Right renal pelvis (tissue), 4 donors: ENCODE measurements at places on chromosomes 6 and 20. TPM values are rescaled to one million over a fixed set of nuclear protein-coding genes. Genes with fewer than 3 reads are reported as not detected.

GRCh38 chr20:24761220-24762065 is 187.6 kb upstream of the CST7 start:
- no peak for DNase-seq

- no peak for DNase-seq
Measured at GRCh38 chr6:99195986-99196655, 153.4 kb downstream of the FAXC start.

DNA sequence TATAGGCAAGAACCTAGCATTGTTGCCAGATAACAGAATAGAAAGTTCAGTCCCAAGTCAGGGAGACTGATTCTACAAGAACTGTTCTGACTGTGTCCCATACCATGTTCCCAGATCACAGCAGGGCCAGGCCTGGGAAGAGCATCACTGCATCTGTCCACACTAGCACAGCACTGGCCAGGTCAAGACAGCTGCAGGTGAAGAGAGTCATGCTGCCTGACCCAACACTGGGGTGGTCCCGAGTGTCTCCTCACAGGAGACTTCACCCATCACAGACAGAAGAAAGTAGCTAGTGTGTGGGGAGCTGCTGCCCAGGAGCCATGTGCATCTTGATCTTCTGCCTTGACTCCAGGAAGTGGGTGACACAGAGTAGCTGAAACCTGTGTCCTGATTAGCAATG is 1.3 kb upstream of the CST9L start:
- no peak for DNase-seq

- no peak for DNase-seq
Measured at GRCh38 chr6:104688283-104688969, 171.3 kb downstream of the HACE1 start.

DNA sequence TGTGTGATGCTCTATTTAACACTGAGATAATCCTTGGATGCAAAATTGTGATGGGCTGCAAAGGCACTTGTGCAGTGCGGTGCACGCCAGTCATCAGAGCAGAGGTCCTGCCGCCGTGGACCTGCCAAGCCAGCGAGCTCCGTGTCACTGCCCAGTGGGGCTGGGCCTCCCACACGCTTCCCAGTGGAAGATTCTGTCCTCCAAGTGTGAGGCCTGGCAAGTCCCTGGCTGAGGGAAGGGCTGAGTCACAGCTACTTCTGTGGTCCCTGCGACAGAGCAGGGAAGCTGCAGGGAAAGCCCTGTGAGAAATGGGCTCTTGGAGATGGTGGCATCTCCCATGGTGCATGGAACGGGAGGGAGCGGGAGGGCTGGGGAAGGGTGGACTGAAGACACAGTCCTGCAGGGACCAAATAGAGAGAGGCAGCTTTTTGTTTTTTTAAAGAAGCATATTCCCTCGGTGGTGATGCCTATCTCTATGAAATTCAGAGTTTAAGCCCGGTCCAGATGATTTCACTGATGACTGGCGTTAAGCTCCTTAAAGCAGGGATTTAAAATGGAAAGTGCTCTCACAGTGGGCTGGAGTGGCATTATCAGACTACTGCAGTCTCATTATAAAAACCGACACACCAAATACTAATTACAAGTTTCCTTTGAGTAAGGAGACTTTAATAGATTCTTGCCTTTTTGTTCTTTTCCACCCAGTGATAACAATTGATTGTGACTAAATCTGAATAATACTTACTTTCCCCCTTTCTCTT is 413.7 kb downstream of the QKI start:
- no peak for DNase-seq

DNA sequence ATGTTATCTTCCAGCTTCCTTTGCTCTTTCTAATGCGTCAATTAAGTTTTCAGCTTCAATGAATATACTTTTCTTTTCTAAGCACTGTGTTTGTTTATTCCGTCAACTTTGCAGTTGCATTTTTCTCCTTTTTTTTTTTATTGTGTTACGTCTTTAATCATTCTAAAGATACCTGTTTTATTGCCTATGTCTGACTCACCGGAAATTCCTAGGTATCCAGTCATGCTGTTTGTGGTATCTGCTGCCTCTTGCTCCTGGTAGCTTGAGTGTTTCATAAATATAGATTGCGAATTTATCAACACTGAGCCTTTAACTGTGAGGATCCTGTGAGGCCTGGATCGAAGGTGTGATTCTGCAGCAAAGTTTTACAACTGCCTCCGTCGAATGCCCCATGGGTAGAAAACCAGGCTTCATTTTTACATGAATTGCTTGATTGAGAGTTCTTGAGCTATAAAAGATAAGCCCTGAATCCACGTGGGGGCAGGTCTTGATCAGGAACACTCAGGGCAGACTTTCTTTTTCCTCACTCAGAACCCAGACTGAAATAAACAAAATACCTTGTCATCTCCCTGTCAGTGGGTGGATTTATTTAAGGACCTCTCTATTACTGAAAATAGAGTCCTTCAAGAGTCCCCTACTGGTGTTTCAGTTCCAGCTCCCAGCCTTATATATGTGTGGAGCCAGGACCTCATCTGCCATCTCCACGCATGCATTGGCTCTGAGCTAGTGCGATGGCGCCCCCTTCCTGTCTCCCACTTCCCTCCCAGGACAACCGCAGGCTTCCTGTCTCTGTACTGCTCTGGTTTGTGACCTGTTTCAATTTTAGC is 60.1 kb upstream of the LRRC1 start:
- no peak for DNase-seq

DNA sequence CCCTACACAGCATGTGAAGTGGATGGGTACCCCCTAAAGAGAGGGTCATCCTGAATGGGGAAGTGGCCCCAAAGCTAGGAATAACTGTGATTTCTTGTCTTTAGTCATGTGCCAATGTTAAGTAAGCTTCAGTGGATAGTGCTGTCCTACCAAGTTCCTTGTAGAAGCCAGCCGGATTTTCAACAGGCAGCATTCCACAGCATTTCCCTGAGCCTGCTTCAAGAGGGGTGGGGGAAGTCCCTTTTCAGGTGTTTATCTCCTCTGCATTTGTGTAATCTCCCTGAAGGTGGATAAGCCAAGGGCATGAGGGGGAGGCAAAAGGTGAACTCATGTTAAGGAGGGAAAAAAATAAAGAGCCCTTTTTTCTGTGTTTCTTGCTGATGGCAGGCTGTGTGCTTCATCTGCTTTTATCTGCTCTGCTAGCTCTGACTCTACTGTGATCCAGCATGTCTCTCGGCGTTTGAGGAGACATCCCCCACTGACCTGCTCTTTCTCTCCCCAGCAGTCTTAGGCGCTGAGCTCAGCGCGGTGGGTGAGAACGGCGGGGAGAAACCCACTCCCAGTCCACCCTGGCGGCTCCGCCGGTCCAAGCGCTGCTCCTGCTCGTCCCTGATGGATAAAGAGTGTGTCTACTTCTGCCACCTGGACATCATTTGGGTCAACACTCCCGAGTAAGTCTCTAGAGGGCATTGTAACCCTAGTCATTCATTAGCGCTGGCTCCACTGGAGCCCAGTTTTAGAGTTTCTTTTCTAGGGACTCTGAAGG is 1.9 kb downstream of the EDN1 start:
- no peak for DNase-seq

The GJA1 gene
- polyA plus RNA-seq = 70.7 TPM
